IPS DF 19.7 (cell line): ENCODE measurements at places on chromosomes 3 and 15.

GRCh38 chr3:181719991-181720680 lies 8.4 kb downstream of the SOX2 start:
- DNase-seq, result no peak

DNA sequence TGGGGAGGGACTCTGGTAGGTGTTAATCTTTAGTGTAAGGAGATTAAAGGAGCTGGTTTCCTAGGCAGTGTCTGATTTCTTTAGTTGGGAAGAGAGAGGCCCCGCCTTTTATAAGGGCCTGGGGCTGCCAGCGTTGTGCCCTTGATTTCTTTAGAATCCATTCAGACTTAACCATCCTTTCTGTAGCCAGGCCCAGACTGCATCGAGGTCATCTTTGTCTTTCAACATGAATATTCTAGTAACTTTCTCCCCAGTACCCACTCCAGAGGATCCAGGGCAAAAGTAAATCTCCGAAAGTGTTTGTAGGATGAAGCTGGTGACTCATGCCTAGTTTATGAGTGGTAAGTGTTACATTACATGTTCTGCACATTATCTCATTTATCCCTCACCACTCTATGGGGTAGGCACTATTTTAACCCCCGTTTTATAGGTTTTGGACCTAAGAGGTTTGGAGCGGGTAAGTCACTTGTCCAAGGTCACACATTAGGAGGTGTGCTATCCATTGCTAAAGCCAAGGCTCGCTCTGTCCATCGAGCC lies 11.8 kb upstream of the USP3 start:
- DNase-seq, result no peak

GRCh38 chr3:174425422-174425821 lies 433.7 kb upstream of the NAALADL2 start:
- no peak for DNase-seq

GRCh38 chr3:186099178-186099577 lies 9.7 kb downstream of the ETV5 start:
- no peak for DNase-seq

GRCh38 chr3:194466761-194467356 lies 19.9 kb downstream of the ATP13A3 start:
- DNase-seq, result no peak
